SW480 (cell line): ENCODE measurements at places on chromosomes 7 and 10.

- no peak for DNase-seq
Observed at GRCh38 chr10:89163265-89163995, 43.7 kb downstream of the CH25H start.

- DNase-seq = no peak
Observed at GRCh38 chr7:90961037-90961725, 303.1 kb upstream of the FZD1 start.

DNA sequence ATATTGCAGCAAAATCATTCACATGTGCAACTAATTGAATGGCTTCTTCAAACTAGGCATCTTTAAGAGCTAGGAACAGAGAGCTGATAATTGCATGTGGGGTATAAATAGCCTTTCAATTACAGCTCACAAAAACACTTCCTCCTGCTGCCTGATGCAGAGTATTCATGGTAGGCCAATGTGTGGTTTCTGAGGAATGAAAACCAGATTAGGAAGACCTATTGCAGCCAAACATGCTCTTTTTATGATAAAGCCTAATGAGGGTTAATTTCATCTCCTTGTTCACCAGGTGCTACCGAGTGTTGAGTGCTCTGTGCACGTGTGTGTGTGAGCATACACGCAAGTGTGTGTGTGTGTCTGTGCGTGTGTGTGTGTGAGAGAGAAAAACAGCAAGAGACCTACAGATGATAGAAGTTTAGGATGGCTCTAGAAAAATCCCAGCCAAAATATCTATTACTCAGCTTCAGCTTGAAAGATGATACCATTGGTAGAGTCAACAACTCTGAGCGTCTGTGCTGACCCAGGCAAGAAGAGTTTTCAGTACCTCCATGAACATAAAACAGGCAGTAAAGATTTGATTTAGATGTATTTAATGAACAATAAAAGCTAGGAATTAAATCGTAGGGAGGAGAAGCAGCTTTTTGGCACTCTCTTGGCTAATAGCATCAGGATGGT lies 448.5 kb upstream of the ANKRD30A start:
- DNase-seq = no peak

DNA sequence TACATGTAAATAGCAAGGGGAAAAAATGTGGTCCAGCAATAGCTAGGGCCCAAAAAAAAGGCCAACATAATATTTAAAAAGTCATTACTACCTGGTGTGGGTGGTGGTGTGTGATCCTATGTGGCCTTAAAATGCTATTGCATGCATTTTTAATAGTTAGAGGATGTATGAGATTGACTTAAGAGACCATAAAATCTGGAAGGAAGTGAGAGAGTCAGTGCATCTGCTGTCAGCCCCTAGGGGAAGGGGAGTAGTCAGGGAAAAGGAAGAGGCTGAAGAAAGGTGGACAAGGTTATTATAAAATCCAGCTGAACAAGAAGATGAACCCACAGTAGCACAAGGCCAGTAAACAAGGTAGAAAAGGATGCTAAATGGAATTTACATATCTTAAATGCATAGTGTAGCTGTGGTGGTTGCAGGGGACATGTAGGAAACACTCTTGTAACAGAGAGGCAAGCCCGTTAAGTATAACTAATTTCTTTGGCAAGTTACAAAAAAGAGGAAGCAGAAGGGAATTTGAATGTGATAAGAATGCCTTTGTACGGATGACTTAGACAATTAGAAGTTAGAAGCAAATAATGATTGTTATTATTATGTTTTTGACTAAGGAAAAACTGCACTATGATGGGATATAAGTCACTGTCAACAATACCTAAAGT lies 11.9 kb upstream of the NDUFA5 start:
- DNase-seq = no peak

DNA sequence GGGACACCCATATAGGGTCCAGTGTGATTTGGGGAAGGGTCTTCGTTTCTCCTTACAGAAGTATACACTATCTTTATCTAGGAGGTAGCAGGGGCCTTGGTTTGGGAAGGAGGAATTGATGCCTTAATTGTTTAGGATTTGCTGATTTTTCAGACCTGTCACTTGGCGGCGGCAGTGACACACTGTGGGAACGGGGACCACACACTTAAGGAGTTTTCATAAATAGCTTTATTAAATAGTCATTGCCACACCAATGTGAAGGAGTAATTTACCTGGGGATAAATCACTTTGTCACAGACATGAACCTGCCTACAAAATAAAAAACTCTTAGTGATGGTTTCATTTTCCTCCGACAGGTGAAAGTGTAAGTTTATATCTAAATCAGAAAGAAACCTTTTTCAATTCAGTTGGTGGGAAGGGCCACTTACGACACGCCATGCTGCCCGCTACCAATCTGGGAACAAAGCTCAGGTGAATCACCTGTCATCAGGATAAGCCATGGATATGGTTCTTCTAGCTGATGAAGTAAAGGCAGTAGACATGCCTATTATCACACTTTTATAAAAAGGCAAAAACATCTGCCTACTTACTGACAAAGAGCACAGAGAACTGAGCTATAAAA lies 12.3 kb upstream of the ENO4 start:
- DNase-seq = no peak
